ENCODE measurements at places on chromosomes 6 and 20. TPM values are rescaled to one million over a fixed set of nuclear protein-coding genes. Genes with fewer than 3 reads are reported as not detected.

GRCh38 chr20:23028392-23028791 is 6.7 kb upstream of the SSTR4 start:
- no peak for DNase-seq

DNA sequence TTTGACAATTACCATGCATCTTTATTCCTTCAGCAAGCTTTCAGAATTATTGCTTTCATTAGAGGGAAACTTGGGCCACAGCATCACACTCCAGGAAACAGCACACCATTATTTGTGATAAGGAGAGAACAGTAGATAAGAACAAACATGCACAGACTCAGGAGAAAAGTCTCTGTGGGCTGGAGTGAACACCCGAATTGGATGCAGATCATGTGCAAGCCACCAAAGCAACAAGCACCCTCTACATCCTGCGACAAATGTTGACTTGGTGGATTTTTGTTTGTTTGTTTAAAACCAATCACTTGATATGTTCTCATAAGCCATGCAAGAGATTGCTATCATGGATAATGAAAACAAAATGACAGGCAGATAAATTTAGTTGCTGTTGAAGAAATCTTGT is 67.7 kb upstream of the ZFP64 start:
- no peak for DNase-seq

- DNase-seq: no peak
Observed at GRCh38 chr6:26187981-26188635, 100.9 kb downstream of the HFE start.

- DNase-seq: no peak
Observed at GRCh38 chr20:58546756-58547622, 31.8 kb upstream of the APCDD1L start.

DNA sequence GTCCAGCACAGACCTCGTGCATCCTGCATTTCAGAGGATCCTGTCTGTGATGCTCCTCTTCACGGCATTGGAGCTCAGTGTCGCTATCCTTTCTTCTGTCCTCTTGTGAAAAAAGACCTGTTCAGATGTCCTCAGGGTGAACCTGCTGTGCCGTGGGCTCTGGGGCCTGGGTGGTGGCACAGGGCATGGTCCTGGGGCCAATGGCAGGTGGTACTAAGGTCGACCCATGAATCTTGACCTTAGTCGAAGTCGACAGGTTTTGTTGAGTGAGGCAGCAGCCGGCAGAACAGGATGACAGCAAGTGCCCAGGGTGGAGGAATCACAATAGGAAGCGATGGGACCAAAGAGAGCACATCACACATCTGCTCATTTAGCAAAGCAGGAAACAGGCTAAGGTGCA is 22.0 kb upstream of the MAS1L start:
- no peak for DNase-seq

DNA sequence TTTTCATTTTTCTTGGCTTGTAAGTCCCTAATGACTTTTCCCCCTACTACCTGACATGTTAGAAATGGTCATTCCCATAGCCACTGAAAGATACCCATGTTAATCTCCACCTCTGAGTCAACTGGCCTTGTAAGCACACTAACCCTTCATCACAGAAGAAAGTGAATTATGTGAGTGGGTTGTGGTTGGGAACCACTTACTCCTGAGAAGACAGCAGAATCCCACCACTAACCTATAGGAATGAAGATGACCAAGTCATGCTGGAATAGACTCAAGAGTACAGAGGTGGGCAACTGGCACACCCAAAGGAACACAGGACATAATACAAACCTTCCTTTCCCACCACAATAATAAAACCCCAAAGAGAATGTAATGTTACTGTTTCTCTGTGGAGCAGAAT is 30.1 kb downstream of the RAMACL start:
- DNase-seq: no peak

DNA sequence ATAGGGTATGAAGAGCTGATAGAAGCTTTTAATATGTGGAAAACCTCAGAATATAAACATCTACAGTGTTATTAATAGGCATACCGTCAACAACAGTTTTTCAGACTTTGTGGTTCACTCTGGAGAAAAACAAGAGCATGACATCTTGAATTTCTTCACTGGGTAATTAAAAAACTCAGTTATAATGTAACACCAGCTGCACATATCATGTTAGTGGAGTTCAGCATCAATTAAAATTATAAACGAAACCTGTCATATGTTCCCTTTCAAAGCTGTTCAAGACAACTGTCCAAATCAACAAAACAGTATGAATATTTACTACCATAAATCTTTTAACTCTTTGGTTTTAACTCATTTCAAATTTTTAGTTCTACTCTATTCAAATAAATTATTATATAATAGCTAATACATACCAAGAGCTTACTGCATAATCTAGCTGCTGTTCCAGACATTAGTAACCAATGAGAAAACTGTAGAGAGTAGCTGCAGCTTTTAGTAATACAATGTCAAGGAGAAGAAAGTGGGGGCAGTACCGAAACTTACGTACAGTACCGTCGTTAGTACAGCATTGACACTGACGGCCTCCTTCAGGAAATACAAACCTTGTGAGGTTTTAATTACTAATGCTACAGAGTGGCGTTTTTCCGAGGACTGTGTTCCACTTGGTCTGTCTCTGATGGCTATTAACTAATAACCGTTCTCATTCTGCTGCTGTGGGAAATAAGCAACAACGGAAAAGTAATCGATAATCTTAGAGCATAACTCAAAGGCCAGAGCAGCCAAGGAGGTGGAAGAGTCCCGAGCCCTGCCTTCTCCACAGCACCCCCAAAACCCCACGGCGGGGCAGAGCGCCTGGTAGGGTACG is 532 bp upstream of the PM20D2 start:
- no peak for DNase-seq

The SOX18 gene
- 36.8 TPM for total RNA-seq

The CST3 gene
- total RNA-seq: 887 TPM

The HCRTR2 gene
- not detected for total RNA-seq

The RALY gene
- 104 TPM for total RNA-seq
